ENCODE measurements at places on chromosomes 1 and 21. TPM values are rescaled to one million over a fixed set of nuclear protein-coding genes. Genes with fewer than 3 reads are reported as not detected.

The IKBKE gene
- 5.1 TPM for total RNA-seq

The AUNIP gene
- 8.3 TPM for total RNA-seq

The GAS5 gene
- 293 TPM for total RNA-seq

The TP73 gene
- total RNA-seq = 0.90 TPM

The LCE1F gene
- total RNA-seq = not detected

All from A549 treated with AZD2906 at 1 μM for 4 hours (cell line).